ENCODE measurements at places on chromosomes 7 and 10.

GRCh38 chr10:101451261-101451660 is 97.3 kb downstream of the BTRC start:
- no peak for DNase-seq

DNA sequence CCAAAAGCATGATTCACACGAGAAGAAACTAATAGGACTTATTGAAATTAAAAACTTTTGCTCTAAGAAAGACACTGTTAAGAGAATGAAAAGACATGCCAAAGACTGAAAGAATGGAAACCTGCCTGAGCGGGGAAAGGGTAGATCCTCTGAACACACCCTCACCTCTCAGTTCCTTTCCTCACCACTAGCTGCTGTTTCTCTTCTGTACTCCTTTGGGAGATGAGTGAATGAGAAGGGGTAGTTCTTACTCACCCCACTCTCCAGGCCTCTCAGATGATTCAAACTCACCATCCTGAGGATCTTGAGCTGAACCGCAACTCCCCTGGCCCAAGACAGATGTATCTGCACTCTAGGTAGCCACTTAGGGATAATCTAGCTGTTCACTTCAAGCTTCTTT is 41.9 kb downstream of the IQUB start:
- DNase-seq, result no peak

DNA sequence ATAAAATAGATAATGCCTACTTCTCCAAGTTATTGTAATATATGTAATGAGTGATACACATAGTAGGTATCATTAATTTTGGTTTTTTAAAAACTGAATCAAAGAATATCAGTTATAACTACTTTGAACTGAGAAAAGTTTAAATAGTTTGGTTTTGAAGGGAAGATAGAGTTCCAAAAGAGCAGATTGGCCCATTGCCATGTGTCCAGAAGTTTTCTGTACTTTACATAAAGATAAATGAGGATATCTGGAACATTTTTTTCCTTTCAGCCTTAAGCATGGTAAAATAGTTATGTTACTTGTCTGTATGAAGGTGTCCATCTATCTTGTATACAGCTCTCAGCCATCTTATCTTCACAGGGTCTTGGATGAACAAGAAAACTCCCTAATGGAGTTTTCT is 97.9 kb upstream of the MXI1 start:
- no peak for DNase-seq

GRCh38 chr7:26653430-26654399 is 210.7 kb downstream of the SKAP2 start:
- DNase-seq, result no peak

GRCh38 chr10:30455816-30456215 is 21.8 kb downstream of the MAP3K8 start:
- DNase-seq, result no peak

DNA sequence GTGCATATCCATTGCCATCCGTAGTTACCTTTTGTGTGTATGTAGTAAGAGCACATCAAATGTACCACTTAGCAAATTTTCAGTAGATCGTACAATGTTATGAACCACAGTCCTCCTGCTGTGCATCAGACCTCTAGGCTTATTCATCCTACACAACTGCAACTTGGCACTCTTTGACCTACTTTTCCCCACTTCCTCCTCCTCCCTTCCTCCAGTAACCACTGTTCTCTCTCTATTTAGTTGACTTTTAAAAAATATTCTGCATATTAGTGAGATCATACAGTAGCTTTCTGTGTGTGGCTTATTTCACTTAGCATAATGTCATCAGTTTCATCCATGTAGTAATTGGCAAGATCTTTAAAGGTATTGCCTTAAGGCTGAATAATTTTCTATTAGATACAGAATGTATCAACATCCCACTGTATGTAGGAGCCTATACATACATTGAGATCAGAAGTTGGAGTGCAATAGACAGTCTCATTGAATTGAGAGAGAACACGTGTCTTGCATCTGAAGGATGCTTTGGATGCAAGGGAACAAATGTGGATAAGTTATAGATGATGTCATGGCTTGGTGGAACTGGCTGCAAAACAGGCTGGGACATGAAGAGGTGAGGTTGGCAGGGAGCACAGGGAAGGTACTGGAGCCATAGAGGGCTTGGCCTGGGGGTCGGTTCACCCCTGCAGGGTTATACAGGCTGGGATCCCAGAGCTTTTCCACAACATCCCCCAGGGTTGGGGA is 83.0 kb upstream of the FAM180A start:
- DNase-seq, result no peak

DNA sequence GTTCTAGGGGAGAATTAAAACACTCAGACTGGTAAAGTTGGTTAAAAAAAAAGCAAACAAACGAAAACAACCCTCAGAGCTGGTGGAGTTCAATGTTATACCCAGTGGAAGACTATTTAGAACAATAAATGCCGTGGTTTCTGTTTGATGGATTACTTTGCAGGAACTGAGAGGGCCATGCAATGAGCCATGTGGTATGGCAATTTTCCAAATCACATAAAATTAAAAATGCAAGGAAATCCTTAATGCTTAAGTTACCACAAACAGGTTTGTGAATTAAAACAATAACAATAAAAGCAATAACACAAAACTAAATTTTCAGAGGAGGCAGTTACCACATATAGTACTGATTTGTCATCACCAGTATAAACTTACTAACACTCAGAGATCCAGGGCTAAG is 96.9 kb downstream of the RTKN2 start:
- no peak for DNase-seq

GRCh38 chr7:23373151-23374004 is 74.2 kb downstream of the MALSU1 start:
- DNase-seq, result peak; percentile 52

GRCh38 chr10:50498465-50498864 is 125.3 kb downstream of the SGMS1 start:
- no peak for DNase-seq

DNA sequence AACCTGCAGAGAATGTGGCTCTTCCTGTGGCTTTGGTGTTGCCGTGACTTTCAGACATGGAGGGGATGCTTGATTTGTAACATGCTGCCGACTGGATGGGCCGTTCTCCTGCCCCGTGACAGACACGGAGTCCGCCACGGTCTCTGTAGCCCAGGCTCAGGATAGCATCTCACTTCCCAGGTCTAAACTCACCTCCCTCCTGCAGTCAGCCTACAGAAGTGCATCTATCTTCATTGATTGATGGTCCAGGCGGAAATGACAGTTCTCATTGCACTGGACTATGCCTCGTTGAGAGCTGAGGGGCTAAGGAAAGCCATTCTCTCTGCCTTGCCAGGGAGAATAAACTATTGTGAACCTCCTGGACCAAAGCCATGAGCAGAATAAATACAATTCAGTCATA is 77.5 kb downstream of the CHN2 start:
- no peak for DNase-seq

- DNase-seq, result no peak
Observed at GRCh38 chr7:73470208-73470607, 36.6 kb downstream of the FZD9 start.

DNA sequence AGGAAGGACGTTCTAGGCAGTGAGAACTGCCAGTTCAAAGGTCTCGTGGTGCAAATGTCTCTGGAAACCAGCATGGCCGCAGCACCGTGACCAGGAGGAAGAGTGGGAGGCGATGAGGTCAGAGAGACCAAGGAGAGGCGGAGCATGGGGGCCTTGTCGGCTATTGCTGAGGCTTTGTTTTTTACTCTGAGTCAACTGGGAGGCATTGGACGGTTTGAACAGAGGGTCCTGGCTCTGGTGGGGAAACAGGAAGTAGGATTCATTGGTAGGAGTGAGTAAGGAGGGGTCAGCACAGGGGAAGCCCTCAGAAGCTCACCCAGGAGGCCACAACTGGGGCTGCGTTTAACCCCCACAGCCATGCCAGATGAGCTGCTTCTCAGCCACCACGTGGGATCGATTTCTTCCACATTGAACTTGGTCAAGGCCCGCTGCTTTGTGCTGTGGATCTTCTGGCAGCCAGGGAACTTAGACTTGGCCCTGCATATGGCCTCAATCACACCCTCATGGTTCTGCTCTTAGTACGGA is 22.2 kb upstream of the SH2B2 start:
- DNase-seq, result no peak

DNA sequence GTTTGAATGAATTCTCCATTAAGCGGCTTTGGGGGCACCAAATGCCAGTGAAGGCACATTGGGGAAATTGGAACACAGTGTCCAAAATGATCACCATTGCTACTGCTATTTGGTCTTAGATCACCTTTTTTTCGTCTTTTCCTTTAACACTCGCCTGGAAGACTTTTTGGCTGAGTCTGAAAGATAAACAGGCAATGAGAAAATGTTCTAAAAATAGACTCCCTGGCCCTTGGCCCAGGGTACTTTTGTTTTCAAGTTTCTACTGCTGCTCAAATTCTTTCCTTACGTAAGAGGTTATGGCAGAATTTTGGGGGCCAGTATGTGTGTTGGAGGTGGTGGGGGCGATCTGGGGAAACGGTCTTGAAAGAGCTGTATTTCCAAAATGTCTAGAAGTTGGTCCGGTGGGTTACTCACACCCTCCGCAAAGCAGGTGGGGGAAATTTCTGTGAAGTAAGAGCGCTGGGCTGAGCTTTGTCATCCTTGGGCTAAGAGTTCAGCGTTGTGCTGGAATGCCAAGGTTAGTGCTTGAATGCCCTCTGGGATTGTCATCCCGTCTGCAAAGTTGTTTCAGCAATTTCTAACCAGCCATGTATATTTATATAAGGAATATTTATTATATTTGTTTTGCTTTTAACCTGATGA is 1.3 kb upstream of the ITPRIP start:
- DNase-seq, result no peak

GRCh38 chr7:37201003-37201875 is 247.4 kb downstream of the ELMO1 start:
- peak; percentile 71 for DNase-seq

DNA sequence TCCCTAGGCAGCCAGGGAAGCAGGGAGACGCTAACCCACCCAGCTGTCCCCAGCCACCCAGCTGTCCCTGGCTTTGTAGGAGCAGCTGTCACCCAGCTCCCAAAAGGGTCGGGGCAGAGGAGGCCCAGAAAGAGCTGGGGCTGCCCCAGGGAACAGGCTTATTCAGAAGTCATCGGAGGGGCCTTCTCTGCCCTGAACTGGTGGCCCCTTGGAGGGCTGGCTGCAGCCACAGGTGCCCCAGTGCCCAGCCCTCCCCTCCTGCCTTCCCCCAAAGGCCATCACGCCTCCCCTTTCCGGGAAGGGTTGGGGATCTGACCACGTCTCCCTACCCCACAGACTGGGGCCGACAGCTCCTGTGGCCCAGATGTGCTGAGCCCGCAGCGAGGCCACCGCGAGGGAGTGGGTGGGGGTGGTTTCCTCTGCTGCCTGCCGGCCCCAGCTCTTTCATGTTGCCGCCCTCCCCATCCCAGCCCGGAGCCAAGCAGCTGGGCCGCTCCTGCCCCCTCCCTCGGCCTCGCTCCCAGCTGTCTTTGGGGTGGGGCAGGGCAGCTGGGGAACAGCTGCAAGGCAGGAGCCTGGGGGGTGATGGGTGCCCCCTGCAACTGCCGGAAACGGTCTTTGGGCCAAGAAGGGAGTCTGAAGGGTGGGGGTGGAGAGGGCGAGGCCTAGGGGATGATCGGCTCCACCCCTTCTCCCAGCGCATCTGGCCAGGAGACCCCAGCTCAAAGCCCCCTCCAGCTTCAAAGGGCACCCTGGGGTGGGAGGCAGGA is 16.8 kb downstream of the TRIM8 start:
- peak; percentile 64 for DNase-seq

GRCh38 chr7:30705008-30705407 is 22.8 kb upstream of the CRHR2 start:
- DNase-seq, result no peak

Data from NCI-H510A treated with DMSO at 0.1 percent for 48 hours (cell line).